Esophagus squamous epithelium (tissue), 5 donors: ENCODE measurements at places on chromosomes 13 and 19.

DNA sequence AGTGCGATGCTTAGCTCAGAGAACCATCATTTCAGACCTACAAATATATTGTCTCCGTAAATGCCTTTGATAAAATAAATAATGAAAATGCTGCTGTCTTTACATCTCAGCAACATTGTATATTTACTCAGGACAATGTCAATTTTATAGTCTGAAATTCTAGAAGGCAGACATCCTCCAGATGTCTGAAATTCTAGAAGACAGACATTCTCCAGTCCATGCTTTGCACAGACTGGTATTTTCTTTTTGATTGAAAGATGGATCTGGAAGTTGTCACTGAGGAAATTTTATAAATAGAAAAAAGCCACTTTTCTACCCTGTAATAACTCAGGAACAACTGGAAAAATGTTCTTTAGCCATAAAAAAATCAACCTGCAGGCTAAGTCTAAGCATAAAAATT, 2293.3 kb downstream of the PCDH9 start:
- no peak for DNase-seq

- no peak for DNase-seq
These were observed 7.7 kb downstream of the TECR start for GRCh38 chr19:14536926-14537692.

GRCh38 chr19:50649433-50650391, at the start of gene C19orf81:
Gene C19orf81 (plus strand): TSS chr19:50649445. CDS start chr19:50649445, 0 bp downstream.
- DNase-seq = no peak

GRCh38 chr19:40302224-40303011, 17.3 kb upstream of the AKT2 start:
- no peak for DNase-seq

DNA sequence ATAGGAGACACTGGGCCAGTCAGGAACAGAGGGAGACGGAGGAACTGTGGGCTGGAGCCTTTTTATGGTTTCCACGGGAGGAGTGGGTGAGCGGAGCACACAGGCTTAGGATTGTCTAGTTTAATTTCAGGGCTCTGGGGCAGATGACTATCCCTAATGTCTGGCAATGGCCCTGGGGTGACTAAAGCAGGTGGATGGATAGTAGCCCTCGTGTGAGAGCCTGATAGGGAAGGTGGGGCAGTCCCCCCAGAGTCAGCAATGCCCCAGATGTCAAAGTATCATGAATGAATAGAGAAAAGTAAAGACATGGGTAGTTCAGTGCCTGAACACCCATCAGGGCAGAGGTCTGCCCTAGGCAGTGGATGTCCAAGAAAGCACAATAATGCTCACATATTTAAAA, 94.2 kb downstream of the ZDHHC20 start:
- no peak for DNase-seq

DNA sequence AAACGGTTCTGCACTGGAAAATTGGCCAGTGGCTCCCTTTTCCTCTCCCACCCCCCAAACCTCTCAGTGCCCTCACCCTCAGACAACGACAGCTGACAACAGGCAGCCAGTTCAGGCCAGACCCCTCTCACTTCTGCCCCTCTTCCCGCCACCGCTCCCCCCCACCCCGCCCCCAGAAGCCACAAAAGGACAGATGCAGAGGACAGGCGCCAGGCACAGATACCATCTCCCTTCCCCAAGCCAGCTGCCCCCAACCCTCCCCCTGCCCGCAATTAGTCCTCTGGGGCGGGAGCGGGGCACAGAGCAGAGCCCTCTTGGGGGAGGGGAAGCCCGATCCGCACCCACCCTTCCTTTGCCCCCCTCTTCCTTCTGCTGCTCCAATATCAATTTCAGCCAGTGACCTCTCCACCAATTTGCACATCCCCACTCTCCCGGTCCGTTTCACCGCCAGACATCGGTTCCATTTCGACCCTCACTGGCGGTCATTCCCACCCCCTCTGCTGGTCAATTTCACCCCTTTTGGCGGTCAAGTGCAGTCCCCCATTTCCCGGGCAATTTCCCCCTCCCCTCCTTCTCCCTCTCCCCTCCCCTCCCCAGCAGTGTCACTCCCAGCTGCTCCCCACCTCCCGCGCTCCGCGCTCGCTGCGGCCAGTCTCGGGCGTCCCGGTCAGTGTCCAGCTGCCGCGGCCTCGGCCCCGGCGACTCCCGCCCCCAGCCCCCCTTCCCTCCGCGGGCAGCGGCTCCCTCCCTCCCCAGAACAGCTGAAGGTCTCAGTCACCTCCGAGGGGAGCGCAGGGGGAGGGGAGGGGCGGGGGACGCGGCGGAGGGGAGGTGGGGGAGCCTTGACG, at the start of gene SHD:
Gene SHD, plus strand, starts transcription at position 848 of the 848 bp plus-strand sequence. CDS start 798 bp downstream, outside the sequence.
- DNase-seq = no peak

DNA sequence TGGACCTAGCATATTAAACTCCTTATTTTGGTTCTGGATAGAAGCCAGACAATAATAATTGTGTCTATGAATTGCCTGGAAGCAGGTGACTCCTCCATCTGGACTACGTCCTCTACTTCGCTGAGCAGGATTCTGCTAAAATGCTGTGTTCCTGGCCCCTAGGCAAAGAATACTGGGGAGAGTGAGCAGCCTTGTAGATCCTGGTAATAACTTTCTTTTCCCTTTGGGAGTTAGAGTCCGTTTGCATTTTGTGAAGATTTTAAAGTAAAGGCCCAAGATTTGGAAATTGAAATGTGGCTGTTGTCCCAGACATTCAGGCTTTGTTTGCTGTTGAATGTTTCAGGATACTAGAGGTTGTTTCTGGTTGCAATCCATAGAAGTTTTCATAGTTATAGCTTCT, 511.9 kb upstream of the KLF12 start:
- DNase-seq = no peak

DNA sequence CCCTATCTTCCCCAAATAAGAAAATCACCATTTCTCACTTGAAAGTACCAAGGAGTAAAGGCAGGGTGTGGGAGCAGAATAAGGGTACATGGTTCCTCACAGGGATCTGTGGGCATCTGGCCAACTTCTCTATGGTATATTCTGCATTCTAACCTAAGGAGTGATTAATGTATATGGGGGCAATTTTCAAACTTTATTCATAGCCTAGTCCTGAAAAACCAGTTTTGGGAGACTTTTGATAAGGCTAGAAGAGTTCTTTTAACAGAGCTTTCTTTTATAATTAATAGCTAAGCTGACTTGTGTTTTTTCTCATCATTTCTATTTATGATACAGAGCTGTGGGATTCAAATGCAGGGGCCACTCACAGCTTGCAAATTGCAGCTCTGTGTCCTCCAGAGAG, 852 bp downstream of the SCEL start:
- no peak for DNase-seq

- DNase-seq = no peak
These were observed 45.8 kb downstream of the GGACT start for GRCh38 chr13:100542826-100543156.

DNA sequence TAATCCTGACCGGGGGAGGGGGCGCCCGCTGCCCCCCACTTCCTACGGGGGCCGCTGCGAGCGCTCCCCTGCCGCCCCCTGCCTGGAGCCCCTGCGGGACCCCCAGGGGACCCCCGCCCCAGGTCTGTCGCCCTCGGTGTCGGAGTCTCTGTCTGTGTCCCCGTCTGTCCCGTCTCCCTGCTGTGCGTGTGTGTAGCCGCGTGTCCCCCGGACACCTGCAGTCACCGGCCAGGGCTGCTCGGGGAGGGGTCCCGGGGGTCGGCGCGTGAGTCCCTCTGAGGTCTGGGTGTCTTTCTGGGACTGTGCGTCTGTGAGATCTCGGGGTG, 7.7 kb upstream of the NFIC start:
- DNase-seq = no peak

DNA sequence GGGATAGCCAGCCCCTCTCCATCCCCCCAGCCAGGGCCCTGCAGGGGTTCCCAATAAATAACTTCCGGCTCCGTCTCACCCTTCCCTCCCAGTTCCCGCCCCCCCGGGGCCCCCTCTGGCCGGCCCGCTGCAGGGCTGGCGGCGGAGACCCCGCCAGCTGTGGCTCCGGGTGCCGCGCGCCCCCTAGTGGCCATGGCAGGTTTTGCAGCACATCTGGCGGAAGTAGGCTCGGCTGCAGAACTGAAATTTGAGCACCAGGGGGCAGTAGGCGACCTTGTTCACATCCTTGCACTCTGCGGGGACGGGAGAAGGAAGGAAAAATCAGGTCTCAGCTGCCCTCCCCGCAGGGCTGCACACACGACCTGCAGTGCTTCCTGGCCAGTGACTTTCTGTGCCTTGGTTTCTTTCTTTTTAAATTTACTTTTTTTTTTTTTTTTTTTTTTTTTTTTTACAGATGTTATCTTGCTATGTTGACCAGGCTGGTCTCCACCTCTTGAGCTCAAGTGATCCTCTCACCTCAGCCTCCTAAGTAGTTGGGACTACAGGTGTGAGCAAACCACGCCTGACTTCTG, 3.6 kb upstream of the MYO1F start:
- DNase-seq = no peak

GRCh38 chr19:31334101-31334848, 15.0 kb downstream of the TSHZ3 start:
- DNase-seq = no peak

DNA sequence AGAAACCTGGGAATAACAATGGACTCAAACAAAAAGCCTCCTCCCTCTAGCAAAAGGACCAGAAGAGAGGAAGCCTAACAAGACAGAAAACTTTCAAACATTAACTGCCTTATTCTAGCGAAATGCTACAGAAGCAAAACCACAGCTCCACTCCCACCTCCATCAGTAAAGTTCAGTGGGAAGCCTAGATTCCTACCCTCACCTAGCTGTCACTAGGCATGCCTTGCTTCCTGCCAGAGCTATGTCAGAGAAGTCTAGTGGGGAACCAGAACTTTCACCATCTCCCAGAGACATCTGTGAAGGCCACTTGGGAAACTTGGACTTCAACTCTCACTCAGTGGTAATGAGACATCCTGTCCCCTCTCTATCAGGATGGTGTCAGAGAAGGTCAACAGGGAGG, 37.1 kb downstream of the DPY19L3 start:
- no peak for DNase-seq

- no peak for DNase-seq
These were observed 188.9 kb downstream of the COL4A1 start for GRCh38 chr13:110118106-110118505.

- DNase-seq = no peak
These were observed 5.0 kb downstream of the LYL1 start for GRCh38 chr19:13097463-13098258.

DNA sequence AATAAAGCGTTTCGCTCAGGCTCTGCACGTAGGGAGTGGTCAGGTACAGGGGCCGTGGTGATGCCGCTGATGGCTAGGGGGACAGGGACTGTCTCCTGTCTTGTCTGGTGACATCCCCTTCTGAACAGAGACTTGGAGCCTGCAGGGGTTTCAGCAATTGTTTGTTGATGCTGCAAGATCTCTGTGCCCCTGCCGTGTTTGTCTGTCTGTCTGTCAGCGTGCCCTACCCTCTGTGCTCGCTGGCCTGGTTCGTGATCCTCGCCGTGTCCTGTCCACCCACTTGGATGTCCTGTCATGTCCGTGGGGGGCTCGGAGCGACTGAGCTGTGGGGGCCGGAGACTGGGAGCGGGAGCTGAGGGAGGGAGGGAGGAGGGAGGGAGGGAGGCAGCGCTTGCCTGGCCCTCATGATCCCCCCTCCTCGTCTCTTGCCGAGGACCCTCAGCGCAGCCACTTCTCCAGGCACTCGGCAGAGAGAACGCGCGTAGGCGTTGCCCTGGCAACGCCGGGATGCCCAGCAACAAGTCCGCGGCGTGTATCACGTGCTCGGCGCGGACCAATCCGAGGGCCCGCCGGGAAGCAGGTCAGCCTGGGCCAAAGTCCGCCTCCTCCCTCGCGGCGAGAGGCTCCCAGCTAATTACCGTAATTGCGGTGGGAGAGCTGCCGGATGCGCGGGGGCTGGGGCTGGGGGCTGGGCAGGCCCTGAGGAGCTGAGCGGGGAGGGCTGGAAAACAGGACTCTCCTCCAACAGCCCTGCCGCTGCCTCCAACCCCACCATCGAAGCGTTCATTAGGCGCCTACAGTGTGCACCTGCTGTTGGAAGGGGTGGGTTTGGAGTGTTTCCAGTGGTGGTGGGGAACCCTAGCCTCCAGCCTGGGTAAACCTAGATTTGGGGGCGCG, 31.9 kb upstream of the FEM1A start:
- peak; percentile 20 for DNase-seq

- DNase-seq = no peak
These were observed 60.6 kb upstream of the ZNF724 start for GRCh38 chr19:23310729-23311211.

DNA sequence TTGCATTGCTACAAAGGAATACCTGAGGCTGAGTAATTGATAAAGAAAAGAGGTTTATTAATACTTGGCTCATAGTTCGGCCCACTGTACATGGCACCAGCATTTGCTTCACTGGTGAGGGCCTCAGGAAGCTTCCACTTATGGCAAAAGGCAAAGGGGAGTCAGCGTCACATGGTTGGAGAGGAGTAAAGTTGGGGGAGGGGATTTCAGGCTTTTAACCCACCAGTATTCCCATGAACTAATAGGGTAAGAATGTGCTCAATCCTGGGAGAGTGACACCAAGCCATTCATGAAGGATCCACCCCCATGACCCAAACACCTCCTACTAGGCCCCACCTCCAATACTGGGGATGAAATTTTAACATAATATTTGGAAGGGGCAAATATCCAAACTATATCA, 82.5 kb upstream of the MYCBP2 start:
- DNase-seq = no peak
